CD4-positive, alpha-beta T cell treated with Interleukin-21 for 1 hour (primary cell): ENCODE measurements at places on chromosomes 11 and 22.
A peak's percentile ranks its signal among the peaks of the same experiment; 100 is the strongest.

DNA sequence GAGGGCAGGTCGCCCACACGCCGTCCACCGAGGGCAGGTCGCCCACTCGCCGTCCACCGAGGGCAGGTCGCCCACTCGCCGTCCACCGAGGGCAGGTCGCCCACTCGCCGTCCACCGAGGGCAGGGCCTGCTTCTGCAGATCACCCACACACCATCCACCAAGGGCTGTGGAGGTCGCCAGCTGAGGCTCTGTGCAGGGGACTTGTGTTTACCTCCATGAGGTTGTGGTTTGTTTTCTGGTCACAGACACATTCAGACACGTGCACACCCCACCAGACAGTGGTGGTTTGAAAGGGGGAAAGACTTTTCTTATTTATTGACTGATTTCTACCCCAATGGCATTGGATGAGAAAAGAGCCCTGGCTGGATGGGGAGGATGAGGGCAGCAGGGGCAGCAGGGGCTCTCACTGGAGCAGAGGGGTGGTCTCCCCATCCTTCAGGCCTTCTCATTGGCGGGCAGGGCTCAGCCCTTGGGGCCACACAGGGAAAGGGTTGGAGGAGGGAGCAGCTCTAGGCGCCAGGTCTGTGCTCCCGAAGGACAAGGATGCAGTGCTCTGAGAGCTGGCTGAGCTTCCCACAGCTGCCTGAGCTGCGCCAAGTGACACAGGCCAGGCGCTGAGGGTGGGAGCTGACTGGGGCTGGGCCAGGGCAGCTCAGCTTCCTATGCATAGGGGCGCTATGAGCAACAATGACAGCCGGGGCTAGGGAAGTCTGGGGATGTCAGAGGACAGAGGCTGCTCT is 252.6 kb upstream of the B3GAT1 start:
- DNase-seq = no peak

DNA sequence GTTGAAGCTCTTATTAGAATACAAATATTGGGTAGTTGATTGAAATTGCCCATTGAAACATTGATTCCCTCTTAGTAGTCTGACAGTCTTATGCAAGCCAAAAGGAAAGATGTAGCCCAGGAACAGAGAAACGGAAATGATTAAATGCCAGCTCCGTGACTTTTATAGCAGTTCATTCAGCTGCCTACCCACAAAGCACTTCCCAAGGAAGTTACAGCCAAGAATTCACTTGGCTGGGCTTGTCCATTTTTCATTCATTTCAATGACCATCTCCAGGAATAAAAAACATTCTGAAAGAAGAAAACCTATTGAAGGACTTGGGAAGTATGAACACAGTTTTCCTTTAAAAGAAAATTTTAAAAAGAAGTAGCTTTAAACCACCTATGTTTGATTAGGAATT is 62.0 kb downstream of the NCAM1 start:
- DNase-seq = no peak

DNA sequence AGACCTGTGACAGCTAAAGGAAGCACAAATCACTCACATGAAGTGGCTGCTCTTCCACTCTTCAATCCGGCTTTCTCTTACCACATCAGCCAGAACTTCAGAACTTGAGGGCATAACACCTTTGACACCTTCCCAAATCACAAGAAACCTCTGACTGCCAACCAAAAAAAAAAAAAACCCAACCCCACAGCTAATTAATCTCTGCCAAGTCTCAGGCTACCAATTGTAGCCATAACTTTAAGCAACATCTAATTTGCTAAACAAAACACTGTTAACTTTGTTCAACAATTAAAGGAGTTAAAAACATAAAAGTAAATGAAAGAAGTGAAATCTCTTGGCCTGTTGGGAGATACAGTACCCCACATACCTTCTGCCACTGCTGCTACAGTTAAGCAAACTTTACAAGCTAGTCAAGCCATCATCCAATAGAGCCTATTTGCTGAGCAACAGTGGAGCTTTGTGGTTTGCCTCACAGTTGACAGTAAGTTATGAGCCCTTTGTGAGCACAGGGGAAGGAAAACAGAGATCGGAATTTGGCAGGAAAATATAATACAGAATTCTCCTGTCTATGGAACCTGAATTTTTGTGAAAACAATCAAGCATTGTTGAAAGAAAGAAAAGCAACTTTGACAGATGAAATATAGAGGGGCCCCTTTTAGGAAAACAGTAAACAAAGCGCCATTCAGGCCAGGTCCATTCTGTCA is at the start of gene SOX6:
Gene SOX6 (minus strand): TSS at position 490 of the 704 bp plus-strand sequence. CDS start 15,298 bp downstream, outside the sequence.
- no peak for DNase-seq

DNA sequence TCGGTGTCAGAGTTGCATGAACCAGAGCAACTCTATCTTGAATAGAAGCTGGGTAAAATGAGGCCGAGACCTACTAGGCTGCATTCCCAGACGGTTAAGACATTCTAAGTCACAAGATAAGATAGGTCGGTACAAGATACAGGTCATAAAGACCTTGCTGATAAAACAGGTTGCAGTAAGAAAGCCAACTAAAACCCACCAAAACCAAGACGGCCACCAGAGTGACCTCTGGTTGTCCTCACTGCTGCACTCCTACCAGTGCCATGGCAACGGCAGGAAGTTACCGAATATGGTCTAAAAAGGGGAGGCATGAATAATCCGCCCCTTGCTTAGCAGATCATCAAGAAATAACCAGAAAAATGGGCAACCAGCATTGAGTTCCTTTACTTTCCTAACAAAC is 2.4 kb upstream of the KAT5 start:
- DNase-seq = no peak

GRCh38 chr11:86795949-86796348 is 4.4 kb upstream of the PRSS23 start:
- no peak for DNase-seq

GRCh38 chr11:3359092-3359824 is 19.7 kb downstream of the ZNF195 start:
- DNase-seq = no peak

DNA sequence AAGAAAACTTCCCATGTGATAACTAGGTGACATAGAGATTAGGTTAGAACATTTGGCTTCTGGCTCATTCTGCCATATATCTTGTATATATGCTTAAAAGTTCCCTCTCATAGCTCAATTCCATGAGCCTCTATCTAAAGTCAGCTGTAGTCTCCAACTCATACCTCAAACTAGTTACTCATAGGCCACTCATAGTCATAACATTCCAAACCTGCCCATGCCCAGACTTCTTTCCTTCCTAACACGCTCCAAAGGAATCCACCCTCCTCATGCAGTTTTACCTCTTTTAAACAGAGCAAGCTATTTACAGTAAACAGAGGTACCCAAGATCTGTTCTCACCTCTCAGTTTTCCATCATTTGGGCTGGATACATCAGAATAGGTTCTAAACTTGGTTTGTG is 39.4 kb downstream of the GLYATL2 start:
- no peak for DNase-seq

GRCh38 chr11:86918973-86919372 is 36.2 kb downstream of the FZD4 start:
- DNase-seq = no peak

DNA sequence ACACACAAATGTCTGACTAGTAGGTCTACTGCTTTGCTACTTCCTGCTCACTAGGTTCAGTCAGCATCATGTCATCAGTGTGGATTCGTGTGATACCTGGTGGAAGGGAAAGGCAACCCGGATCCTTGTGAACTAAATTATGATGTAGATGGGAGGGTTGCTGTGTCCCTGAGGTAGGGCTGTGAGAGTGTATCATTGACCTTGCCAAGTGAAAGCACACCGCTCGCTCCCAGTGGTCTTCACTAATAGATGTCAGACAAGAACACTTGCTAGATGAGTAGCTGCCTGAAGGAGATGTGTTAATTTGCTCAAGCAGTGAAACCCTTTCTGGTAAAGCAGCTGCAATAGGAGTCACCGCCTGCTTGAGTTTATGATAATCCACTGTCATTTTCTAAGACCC is 119.4 kb downstream of the WNT7B start:
- DNase-seq = no peak

DNA sequence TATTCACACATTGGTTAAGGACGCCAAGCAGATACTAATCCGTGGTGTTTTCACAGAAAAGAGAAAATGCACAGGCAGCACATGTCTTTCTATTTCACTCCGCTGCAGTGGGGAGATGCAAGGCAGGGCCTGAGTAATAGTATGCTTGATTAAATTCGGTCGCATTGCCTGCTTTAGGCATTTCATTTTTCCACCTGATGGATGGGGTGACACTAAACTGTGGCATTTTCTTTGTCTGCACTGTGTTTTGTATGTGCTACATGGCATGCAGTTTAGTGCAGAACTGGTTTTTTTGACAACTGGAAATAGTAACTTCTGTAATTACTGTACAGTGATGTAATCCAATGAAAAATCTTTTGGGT is 94.9 kb downstream of the SLC17A6 start:
- DNase-seq = no peak

GRCh38 chr11:94130298-94131046 is 1.8 kb downstream of the PANX1 start:
- DNase-seq = no peak

GRCh38 chr22:50599816-50600455 is 657 bp upstream of the MAPK8IP2 start:
- DNase-seq = peak; percentile 64

GRCh38 chr11:35003658-35004057 is 87.2 kb downstream of the PDHX start:
- DNase-seq = no peak

DNA sequence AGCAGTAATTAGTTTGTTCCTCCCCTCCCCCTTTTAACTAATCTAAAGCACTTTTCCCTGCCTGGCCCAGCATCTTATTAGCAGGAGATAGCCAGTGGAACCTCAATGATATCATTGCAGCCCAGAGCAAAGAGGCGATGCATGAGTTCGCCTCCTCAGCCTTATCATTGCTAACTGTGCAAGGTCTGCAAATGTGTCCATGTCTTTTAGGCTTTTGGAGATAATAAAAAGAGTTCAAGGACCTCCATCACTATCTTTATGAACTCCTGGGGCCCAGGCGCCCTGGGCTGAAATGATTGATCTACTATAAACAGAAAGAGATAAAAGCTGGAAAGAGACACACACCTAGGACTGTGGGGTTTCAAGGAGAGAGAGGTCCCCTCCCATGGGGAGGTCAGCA is 124.2 kb upstream of the TBCEL start:
- DNase-seq = no peak

GRCh38 chr11:44605965-44606364 is 40.5 kb downstream of the CD82 start:
- no peak for DNase-seq

- DNase-seq = no peak
These were observed 1485.7 kb downstream of the BRD1 start for GRCh38 chr22:48342016-48342415.

DNA sequence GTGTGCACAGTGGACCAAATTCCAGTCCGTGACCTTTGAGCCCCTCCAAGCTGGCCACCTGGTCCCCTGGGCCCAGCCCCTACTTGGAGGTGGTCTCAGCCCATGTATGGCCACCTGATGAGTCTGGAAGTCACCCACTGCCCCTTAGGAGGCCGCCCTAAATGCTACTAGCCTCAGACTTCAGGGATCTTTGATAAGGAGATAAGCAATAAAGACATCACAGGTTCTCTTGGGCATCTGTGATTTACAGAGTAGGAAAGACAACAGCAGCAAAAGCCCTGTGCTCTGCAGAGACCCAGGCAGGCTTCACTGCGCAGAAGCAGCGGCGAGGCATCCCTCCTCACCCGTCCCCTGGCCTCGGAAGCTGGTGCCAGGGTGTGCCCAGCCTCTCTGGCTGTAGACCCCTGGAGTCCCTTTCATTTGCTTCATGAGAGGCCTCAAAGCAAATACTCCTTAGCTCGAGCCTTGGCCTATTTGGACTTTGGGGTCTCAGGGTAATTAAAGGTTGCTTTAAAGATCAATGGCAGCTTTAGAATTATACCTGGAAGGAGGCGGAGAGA is 360.1 kb downstream of the TBC1D22A start:
- DNase-seq = no peak

DNA sequence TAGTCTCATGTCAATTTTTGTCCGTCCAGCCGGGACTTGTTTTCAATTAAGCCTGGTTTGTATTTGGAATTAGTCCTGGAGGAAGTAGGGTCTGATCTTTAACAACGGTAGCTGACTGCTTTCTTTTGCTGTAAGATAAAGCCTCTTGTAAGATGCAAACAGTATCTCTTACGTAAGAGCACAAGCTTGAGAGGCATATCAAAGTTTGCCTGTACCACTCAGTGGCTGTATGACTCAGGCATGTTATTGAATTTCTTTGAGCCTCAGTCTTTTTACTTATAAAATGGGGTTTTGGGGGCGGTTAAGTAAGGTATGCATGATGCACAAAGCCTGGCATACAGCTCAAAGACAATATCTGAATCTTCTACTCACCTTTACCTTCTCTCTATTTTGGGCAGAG is 198.4 kb upstream of the NARS2 start:
- DNase-seq = no peak

DNA sequence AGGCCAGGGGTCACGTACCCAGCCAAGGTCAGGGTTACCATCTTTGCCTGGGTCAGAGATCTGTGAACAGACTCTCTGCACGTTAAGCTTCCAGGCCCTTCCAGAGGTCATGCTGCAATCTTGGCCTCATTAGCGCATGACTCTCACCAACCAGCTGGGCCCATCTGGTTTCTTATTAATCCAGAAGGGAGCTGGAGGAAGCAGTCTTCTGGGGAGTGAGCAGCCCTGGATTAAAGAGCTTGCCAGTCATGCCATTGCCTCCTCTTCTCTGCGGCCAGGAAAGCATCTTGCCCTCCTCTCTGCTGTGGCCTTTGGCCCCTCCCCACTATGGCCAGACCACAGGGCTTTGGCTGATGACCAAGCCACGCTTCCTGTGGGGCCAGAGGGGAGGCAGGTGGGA is 57.4 kb downstream of the CHST1 start:
- no peak for DNase-seq

- DNase-seq = no peak
These were observed 773.0 kb upstream of the LUZP2 start for GRCh38 chr11:23723861-23724260.

- peak; percentile 47 for DNase-seq
These were observed 7.3 kb downstream of the C11orf97 start for GRCh38 chr11:94519478-94520084.

- DNase-seq = no peak
These were observed 78.5 kb upstream of the PITPNB start for GRCh38 chr22:27997538-27997937.

DNA sequence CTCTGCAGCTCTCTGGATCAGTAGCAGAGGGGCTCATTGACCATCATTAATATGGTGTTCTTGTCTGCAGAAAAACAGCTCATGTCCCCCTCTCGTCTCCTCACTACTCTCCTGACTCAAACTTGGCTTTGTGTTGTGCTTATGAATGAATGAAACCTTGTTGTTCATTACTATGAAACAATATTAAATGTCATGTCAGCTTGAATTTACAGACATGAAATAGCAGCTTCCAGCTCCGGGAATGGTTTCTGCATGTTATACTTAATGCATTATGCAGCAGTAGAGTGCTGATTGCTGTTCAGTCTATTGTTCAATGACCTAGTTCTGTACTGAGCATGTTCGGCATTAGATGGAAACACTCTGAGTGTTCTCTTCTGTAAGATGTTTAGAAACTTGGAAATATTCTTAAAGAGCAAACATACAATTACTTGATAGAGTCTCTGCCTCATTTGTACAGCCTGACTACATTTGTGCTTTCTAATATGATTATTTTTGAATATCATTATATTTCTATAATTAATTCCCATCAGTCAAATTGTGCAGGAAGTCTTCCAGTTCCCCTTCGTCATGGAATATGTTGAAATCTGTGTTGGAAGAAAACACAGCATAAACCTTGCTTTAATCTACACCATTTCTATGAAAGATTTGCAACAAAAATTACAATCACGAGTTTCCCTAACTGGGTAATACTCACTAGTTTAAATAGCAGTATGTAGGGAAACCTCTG is 340.4 kb downstream of the SOX6 start:
- DNase-seq = no peak

GRCh38 chr11:15985127-15985859 is 371.1 kb downstream of the SOX6 start:
- no peak for DNase-seq
